MCF 10A (cell line): ENCODE measurements at places on chromosomes 3 and 15. TPM values are rescaled to one million over a fixed set of nuclear protein-coding genes. Genes with fewer than 3 reads are reported as not detected.

The KCNAB1 gene
- total RNA-seq = 0.44 and 0.49 TPM in 2 replicates

GRCh38 chr15:80106051-80106450 lies 46.6 kb downstream of the ZFAND6 start:
- H3K36me3 ChIP-seq = no peaks in the 10 kb centered on the region
- peaks cover 21% of the 10 kb centered on the region for H3K4me1 ChIP-seq
- H3K27me3 ChIP-seq = no peaks in the 10 kb centered on the region
- DNase-seq = peak; percentile 52

DNA sequence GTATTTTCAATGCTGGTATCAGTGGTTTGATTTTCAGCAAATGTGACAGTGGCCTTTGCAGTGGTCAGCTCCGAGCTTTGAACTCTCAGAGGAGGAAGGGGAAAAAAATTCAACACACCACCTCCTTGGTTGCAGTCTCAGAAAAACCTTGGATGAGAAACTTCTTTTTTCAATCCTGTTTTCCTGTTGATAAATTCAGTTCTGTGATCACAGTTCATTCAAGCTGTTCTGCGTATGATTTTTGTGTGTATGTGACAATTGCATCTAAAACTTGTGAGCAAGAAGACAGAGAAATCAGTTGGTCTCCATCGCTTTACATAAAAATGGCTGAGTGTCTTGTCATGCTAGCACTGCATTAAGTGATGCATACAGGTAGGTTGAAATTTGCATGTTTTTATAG lies 19.2 kb downstream of the ZBTB38 start:
- no peaks in the 10 kb centered on the region for H3K27me3 ChIP-seq
- no peak for DNase-seq
- H3K4me1 ChIP-seq = peaks cover 45% of the 10 kb centered on the region
- no peak overlapping the region for H3K4me3 ChIP-seq

DNA sequence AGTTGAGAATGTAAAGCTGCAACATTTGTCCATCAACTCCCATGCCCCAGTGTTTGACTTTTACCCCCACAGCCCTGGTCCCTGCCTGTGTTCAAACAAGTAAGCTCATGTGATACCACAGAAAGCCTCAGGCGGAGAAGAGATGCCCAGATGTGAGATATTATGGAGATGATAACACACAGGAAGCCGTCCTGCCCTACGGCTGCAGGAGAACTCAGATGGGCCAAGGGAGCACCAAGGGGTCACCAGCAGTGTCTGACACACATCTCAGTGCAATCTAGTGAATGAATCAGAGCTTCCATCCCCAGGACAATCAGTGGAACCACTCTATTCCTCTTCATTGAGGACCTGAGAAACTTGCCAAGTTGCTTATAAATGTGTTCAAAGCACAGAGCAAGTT lies 14.0 kb upstream of the SPINK8 start:
- no peaks in the 10 kb centered on the region for H3K4me1 ChIP-seq
- no peak overlapping the region for H3K4me3 ChIP-seq
- DNase-seq = no peak
- no peaks in the 10 kb centered on the region for H3K27me3 ChIP-seq
- no peaks in the 10 kb centered on the region for H3K36me3 ChIP-seq
- no peak overlapping the region for H3K27ac ChIP-seq

The UTS2B gene
- 0.26 TPM in 1 of 2 replicates, not detected in the other for total RNA-seq

GRCh38 chr3:53938645-53939044 lies 47.0 kb upstream of the SELENOK start:
- peaks cover 5% of the 10 kb centered on the region for H3K4me1 ChIP-seq
- H3K27ac ChIP-seq = no peak overlapping the region
- DNase-seq = peak; percentile 60
- H3K36me3 ChIP-seq = no peaks in the 10 kb centered on the region
- H3K27me3 ChIP-seq = no peaks in the 10 kb centered on the region
- no peak overlapping the region for H3K4me3 ChIP-seq

GRCh38 chr15:80697075-80697685 lies 2.1 kb downstream of the ABHD17C start:
- peak overlapping the region; percentile 92 for H3K4me3 ChIP-seq
- no peaks in the 10 kb centered on the region for H3K36me3 ChIP-seq
- peak; percentile 6 for DNase-seq
- H3K27me3 ChIP-seq = no peaks in the 10 kb centered on the region
- H3K4me1 ChIP-seq = peaks cover 44% of the 10 kb centered on the region
- peak overlapping the region; percentile 73 for H3K27ac ChIP-seq

The GNAT1 gene
- total RNA-seq = 0.49 TPM in 1 of 2 replicates, not detected in the other

DNA sequence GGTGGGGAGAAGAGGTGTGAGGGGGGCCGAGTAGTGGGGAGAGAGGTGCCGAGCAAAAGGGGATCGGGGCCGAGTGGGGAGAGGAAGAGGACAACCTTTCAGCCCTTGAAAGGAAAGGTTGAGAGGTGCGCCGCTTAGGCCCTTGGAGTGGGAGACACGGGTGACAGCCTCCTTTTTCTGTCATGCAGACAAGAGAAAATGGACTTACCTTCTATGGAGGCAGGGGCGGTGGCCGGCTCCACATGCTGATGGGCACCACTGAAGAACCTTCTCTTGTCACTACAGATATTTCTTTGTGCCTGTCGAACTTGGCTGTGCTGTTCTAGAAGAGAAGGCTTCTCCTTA lies 421 bp downstream of the KLHL18 start:
- no peaks in the 10 kb centered on the region for H3K27me3 ChIP-seq
- peaks cover 13% of the 10 kb centered on the region for H3K36me3 ChIP-seq
- peak overlapping the region; percentile 93 for H3K4me3 ChIP-seq
- H3K27ac ChIP-seq = peak overlapping the region; percentile 100
- DNase-seq = no peak

The CD200R1 gene
- not detected in 2 replicates for total RNA-seq

GRCh38 chr3:195054311-195054710 lies 216.6 kb downstream of the XXYLT1 start:
- no peak overlapping the region for H3K4me3 ChIP-seq
- peaks cover 48% of the 10 kb centered on the region for H3K27me3 ChIP-seq
- H3K4me1 ChIP-seq = no peaks in the 10 kb centered on the region

The SLC24A5 gene
- not detected in 2 replicates for total RNA-seq

DNA sequence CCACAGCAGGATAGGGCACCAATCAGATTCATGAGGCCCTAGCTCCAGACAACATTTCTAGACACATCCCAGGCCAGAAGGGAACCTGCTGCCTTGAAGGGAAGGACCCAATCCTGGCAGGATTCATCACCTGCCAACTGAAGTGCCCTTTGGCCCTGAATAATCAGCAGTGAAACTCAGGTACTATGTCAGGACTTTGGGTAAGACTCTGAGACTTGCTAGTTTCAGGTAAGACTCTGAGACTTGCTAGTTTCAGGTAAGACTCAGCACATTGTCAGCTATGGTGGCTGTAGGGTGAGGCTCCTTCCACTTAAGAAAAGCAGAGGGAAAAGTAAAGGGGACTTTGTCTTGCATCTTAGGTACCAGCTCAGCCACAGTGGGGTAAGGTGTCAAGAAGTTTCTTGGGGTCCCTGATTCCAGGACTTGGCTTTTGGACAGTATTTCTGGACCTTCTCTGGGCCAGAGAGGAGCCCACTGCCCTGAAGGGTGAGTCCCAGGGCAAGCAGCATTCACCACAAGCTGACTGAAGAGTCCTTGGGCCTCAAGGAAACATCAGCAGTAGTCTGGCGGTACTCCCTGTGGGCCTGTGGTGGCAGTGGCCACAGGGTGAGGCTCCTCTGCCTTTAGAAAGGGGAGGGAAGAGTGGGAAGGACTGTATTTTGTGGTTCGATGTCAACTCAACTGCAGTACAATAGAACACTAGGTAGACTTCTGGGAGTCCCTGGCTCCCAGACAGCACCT lies 13.7 kb upstream of the COL8A1 start:
- peaks cover 23% of the 10 kb centered on the region for H3K4me1 ChIP-seq
- H3K27me3 ChIP-seq = no peaks in the 10 kb centered on the region
- H3K4me3 ChIP-seq = no peak overlapping the region
- DNase-seq = no peak

DNA sequence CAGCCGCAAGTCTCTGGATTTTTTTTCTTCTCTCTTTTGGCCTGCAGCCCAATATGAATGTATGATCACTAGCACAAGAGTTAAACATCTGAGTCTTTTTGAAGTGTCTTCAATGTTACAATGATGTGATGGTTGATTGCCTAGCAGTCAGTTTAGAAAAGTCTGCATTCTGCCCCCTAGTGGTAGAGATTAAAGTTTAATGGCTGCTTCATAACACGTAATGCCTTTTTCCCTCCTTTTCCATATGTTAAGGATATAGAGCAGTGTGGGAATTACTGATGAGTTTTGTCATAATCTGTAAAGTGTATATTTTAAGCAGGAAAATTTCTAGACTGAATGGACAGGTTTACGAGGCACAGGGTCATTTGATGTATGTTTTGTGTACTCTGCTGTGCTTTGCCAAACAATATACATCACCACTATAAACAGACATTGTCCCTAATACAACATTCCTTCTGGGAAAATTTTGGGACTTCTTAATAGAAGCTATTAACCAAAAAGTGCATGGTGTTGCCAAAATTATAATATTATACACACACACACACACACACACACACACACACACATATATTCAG lies 1038.5 kb upstream of the NR2F2 start:
- peak; percentile 66 for DNase-seq
- H3K27me3 ChIP-seq = no peaks in the 10 kb centered on the region
- peaks cover 6% of the 10 kb centered on the region for H3K36me3 ChIP-seq
- peaks cover 6% of the 10 kb centered on the region for H3K4me1 ChIP-seq
- H3K27ac ChIP-seq = no peak overlapping the region

The GBE1 gene
- 41.8 and 58.1 TPM in 2 replicates for total RNA-seq

DNA sequence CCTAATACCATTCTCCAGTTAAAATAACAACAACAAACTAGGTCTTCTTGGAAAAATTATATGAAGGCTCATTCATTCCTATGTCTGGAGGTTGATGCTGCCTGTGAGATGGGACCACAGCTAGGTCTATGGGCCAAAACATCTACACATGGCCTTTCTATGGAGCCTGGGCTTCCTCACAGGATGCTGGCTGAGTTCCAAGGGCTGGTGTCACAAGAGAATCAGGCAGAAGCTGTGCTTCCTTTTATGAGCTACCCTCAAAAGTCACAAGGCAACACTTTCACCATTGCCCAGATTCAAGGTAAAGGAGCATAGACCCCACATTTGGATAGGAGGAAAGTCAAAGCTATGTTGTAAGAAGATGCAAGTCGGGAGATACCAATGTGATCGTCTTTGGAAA lies 4.6 kb upstream of the RTP2 start:
- H3K36me3 ChIP-seq = no peaks in the 10 kb centered on the region
- no peaks in the 10 kb centered on the region for H3K27me3 ChIP-seq
- no peaks in the 10 kb centered on the region for H3K4me1 ChIP-seq
- no peak overlapping the region for H3K4me3 ChIP-seq

- no peaks in the 10 kb centered on the region for H3K27me3 ChIP-seq
- no peak overlapping the region for H3K27ac ChIP-seq
- peaks cover 6% of the 10 kb centered on the region for H3K36me3 ChIP-seq
- DNase-seq = no peak
- H3K4me1 ChIP-seq = no peaks in the 10 kb centered on the region
These were observed 31.4 kb upstream of the MGLL start for GRCh38 chr3:127853681-127854080.

GRCh38 chr3:126083511-126083912 lies 412 bp downstream of the SLC41A3 start:
- peak; percentile 48 for DNase-seq
- H3K36me3 ChIP-seq = no peaks in the 10 kb centered on the region
- H3K27ac ChIP-seq = peak overlapping the region; percentile 89
- no peaks in the 10 kb centered on the region for H3K27me3 ChIP-seq
- H3K4me3 ChIP-seq = peak overlapping the region; percentile 82

The SLC35G2 gene
- total RNA-seq = 7.6 and 8.5 TPM in 2 replicates

DNA sequence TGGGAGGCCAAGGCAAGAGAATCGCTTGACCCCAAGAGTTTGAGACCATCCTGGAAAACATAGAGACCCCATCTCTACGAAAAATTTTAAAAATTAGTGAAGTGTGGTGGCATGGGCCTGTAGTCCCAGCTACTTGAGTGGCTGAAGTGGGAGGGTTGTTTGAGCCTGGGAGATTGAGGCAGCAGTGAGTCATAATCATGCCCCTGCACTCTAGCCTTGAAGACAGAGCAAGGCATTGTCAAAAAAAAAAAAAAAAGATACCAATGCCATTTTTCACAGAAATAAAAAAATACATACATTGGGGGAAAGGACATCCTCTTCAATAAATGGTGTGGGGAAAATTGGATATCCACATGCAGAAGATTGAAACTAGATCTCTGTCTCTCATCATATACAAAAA lies 74.6 kb downstream of the CERS3 start:
- no peaks in the 10 kb centered on the region for H3K36me3 ChIP-seq
- no peaks in the 10 kb centered on the region for H3K27me3 ChIP-seq
- H3K4me3 ChIP-seq = no peak overlapping the region
- no peak for DNase-seq

GRCh38 chr3:127801731-127802313 lies 20.5 kb downstream of the MGLL start:
- no peaks in the 10 kb centered on the region for H3K27me3 ChIP-seq
- peaks cover 42% of the 10 kb centered on the region for H3K4me1 ChIP-seq
- no peaks in the 10 kb centered on the region for H3K36me3 ChIP-seq
- no peak for DNase-seq
- no peak overlapping the region for H3K4me3 ChIP-seq
- H3K27ac ChIP-seq = no peak overlapping the region

DNA sequence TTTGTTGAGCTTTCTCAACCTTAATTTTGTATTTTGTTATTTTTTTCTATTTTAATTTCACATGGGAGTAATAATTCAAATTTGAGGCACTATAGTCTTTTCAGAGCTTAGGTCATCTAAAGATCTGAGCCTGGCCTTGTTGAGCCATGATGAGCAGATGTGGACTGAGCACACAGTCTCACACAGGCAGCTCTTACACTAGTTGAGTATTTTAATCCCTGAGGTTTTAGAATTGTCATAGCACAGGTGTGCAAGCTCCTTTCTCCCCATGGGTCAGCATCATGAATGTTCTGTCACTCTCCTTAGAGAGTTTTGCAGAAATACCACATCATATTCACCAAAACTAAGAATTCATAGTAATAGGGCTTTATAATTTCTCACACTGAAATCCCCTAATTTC lies 4.9 kb downstream of the ZBTB38 start:
- H3K4me3 ChIP-seq = no peak overlapping the region
- H3K36me3 ChIP-seq = peaks cover 89% of the 10 kb centered on the region
- no peaks in the 10 kb centered on the region for H3K27me3 ChIP-seq
- peaks cover 46% of the 10 kb centered on the region for H3K4me1 ChIP-seq
- H3K27ac ChIP-seq = peak overlapping the region; percentile 42

The WDR53 gene
- total RNA-seq = 14.4 and 18.8 TPM in 2 replicates

- H3K4me1 ChIP-seq = no peaks in the 10 kb centered on the region
- DNase-seq = no peak
- H3K36me3 ChIP-seq = no peaks in the 10 kb centered on the region
- H3K27ac ChIP-seq = no peak within 1 kb of the TSS
- peaks cover 47% of the 10 kb centered on the region for H3K27me3 ChIP-seq
These were observed at the start of gene CACNA2D2 for GRCh38 chr3:50503504-50504342. CACNA2D2 (minus strand) TSS chr3:50503634; CDS start chr3:50503423, 211 bp downstream.

GRCh38 chr15:65189102-65189740 lies 4.1 kb upstream of the CLPX start:
- H3K36me3 ChIP-seq = peaks cover 4% of the 10 kb centered on the region
- peaks cover 6% of the 10 kb centered on the region for H3K4me1 ChIP-seq
- DNase-seq = peak; percentile 62
- no peak overlapping the region for H3K27ac ChIP-seq
- H3K4me3 ChIP-seq = no peak overlapping the region

DNA sequence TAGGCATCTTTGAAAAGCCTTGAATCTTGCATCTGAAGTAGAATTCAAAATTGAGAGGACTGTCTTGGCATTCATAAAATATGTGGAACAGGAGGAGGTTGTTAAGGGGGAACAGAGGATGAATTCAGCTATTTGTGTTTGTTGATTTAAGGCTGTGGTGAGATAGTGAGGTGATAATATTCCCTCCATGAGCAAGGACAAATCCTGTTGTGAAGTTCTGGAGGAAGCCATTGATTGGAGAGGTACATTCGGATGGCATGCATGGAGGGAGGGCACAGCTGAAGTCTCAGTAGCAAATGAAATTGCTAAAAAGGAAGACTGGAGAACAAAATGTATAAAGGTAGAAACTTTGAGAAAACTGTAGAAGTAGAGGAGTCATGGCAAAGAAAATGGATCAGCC lies 443.8 kb downstream of the NLGN1 start:
- H3K36me3 ChIP-seq = no peaks in the 10 kb centered on the region
- H3K4me1 ChIP-seq = no peaks in the 10 kb centered on the region
- H3K4me3 ChIP-seq = no peak overlapping the region
- no peak for DNase-seq
- no peaks in the 10 kb centered on the region for H3K27me3 ChIP-seq
